ENCODE measurements at places on chromosomes 12 and 14. TPM values are rescaled to one million over a fixed set of nuclear protein-coding genes. Genes with fewer than 3 reads are reported as not detected.

- no peak overlapping the region for H3K27ac ChIP-seq
- no peaks in the 10 kb centered on the region for H3K27me3 ChIP-seq
- no peaks in the 10 kb centered on the region for H3K36me3 ChIP-seq
- H3K4me3 ChIP-seq = no peak overlapping the region
- H3K4me1 ChIP-seq = no peaks in the 10 kb centered on the region
Observed at GRCh38 chr12:41486718-41487117, 298.6 kb downstream of the PDZRN4 start.

DNA sequence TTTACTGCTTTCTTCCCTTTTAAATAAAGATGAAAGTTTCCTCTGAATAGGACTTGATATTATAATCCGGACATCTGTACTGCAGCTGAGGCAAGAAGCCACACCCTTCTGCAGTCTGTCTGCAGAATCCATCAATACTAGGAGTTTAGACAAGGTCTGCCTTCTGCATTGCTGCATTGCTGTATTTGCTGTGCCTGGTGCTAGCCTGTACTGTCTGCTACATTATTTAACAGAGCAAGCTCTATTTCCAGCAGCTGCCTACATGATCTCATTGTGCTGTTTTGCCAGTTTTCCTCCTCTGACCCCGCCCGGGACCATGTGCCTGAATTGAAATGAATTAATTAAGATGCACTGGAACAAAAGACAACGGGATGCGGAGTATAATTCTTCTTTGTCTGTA lies 1.7 kb downstream of the TUBA1A start:
- DNase-seq = no peak
- H3K27me3 ChIP-seq = no peaks in the 10 kb centered on the region
- H3K4me1 ChIP-seq = peaks cover 21% of the 10 kb centered on the region
- peaks cover 37% of the 10 kb centered on the region for H3K36me3 ChIP-seq

- no peaks in the 10 kb centered on the region for H3K36me3 ChIP-seq
- no peak overlapping the region for H3K27ac ChIP-seq
- no peak overlapping the region for H3K4me3 ChIP-seq
- no peaks in the 10 kb centered on the region for H3K27me3 ChIP-seq
- H3K4me1 ChIP-seq = no peaks in the 10 kb centered on the region
Observed at GRCh38 chr12:7169951-7170350, 19.5 kb upstream of the PEX5 start.

GRCh38 chr12:20477672-20478071 lies 109.3 kb downstream of the PDE3A start:
- no peak overlapping the region for H3K27ac ChIP-seq
- H3K27me3 ChIP-seq = no peaks in the 10 kb centered on the region
- no peaks in the 10 kb centered on the region for H3K36me3 ChIP-seq
- DNase-seq = no peak
- H3K4me3 ChIP-seq = no peak overlapping the region

GRCh38 chr14:23285530-23286019 lies 357 bp downstream of the HOMEZ start:
- peaks cover 7% of the 10 kb centered on the region for H3K36me3 ChIP-seq
- peak overlapping the region; percentile 70 for H3K4me3 ChIP-seq
- H3K27me3 ChIP-seq = no peaks in the 10 kb centered on the region
- no peak for DNase-seq
- peak overlapping the region; percentile 42 for H3K27ac ChIP-seq

CLEC12A gene
- polyA plus RNA-seq = 441 TPM

HRK gene
- polyA plus RNA-seq = not detected

Data from CD14-positive monocyte (primary cell).